ENCODE measurements at places on chromosomes 6 and 20. TPM values are rescaled to one million over a fixed set of nuclear protein-coding genes. Genes with fewer than 3 reads are reported as not detected.

Gene FLRT3
- total RNA-seq = 1.5 TPM

DNA sequence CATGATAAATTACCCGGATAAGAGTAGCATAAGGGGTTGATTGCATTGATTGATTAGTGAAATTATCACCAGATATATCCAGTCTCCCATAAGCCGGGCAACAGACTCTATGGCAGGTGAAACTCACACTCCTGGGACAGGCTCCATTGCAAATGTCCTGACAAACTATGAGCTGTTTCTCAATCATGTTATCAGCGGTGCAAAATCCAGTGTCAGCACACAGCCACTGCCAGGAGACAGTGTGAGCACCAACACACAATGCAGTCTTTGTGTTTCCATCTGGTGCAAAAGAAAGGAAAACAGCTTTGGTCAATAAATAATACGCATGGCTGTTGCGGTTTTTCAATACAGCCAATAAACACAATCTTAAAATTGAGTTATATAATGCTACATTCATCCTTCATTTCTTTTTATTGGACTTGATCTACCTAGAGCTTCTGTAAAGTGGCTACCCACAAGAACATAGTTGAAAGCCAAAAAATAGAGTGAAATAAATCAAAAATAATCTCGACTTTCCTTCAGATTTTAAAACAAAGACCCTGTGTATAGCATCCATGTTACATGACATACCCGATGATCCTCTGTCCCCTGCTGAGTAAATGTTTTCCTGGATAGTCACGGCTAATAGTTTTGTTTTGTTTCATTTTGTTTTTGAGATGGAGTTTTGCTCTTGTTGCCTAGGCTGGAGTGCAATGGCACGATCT lies 64.3 kb upstream of the AFDN start:
- DNase-seq = no peak

DNA sequence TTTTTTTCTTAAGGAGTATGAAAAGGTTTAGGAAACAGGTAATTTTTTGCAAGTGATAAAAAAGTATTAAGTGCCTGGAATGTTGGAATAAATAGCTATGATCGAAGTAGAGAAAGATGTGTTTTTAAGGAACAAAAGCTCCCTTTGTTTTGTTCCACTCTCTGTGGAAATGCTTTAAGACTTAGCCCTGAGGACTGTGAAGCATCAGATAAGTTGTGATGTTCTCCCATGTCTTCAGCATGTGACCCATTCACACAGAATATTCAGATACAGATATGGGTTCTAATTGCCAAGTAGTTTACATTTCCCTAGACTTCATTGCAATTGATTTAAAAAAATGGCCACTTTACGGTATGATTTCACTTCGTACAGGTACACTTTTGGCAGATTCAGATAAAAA lies 80.6 kb downstream of the KCNQ5 start:
- DNase-seq = no peak

GRCh38 chr6:52087498-52087999 lies at the start of gene PKHD1:
PKHD1 (minus strand) TSS chr6:52087613; CDS start chr6:52084933, 2,680 bp downstream.
- DNase-seq = peak; percentile 34
